ENCODE measurements at places on chromosomes 3 and 15. TPM values are rescaled to one million over a fixed set of nuclear protein-coding genes. Genes with fewer than 3 reads are reported as not detected.
A peak's percentile ranks its signal among the peaks of the same experiment; 100 is the strongest.

DNA sequence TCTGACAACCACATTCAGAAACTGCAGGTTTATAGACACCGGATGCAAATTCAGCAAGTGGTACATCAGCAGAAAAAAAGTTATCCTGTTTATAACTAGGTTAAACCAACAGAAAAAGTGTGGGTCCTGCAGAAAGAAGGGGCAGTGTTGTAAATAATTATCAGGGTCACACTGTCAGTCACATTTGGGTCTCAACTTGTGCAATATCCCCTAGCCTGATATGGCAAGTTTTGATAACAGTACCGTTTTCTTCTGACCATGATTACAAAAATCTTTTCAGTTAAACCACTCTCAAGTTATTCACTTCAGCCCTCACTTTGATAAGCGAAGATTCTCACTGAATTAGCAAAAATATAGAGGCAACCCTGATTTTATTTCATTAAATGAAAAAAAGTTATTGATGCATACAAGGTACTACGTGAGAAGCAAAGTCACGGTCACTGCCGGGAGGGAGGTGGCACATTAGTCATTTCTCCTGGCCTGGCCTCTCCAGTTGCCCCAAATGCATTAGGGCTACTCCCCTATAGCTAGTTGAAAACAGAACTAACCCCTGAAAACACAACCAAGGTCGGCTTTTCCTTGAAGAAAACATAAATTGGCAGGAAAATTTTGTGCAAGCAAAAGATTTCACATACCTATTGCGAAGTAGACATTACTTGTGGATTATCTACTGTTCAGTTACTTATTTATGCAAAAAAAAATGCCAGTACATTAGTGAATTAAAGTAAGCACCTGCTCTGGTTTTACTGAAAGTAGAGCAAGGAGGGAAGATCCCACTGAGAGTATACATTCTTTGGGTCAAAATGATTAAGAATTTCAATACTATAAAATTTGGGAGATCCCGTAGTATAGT lies 28.6 kb downstream of the IL5RA start:
- no peak for DNase-seq

The SLC15A2 gene
- total RNA-seq, result 0.24 TPM

GRCh38 chr15:101456057-101456739 lies 33.3 kb downstream of the PCSK6 start:
- DNase-seq, result peak; percentile 47

The GPR27 gene
- not detected for total RNA-seq

All from K562 (cell line).